Activated CD4-positive, alpha-beta memory T cell treated with anti-CD3 and anti-CD28 coated beads, Interleukin-2, amount 10 ng/mL, durations not matched to agents 7 days and 5 days (primary cell): ENCODE measurements at places on chromosomes 7 and 10. TPM values are rescaled to one million over a fixed set of nuclear protein-coding genes. Genes with fewer than 3 reads are reported as not detected.

Gene OPN1SW
- not detected for total RNA-seq

Gene ZNF503
- total RNA-seq = 0.23 TPM

Gene MOGAT3
- not detected for total RNA-seq

Gene SMURF1
- total RNA-seq = 15.9 TPM

Gene SEM1
- 40.5 TPM for total RNA-seq

Gene HGF
- not detected for total RNA-seq

Gene TET1
- 1.5 TPM for total RNA-seq

Gene SPDYE5
- total RNA-seq = not detected

Gene CDHR1
- 0.38 TPM for total RNA-seq

Gene MNX1
- total RNA-seq = 0.10 TPM

Gene HOXA4
- 0.15 TPM for total RNA-seq

Gene TRAPPC14
- 37.8 TPM for total RNA-seq

Gene ATP6V0E2
- 52.3 TPM for total RNA-seq

Gene FAM25G
- not detected for total RNA-seq

Gene SFTPA2
- not detected for total RNA-seq

Gene FGFBP3
- 2.0 TPM for total RNA-seq

Gene AZGP1
- not detected for total RNA-seq

Gene IL2RA
- total RNA-seq = 437 TPM

Gene TMEM178B
- total RNA-seq = 1.7 TPM

Gene GOLGA7B
- 11.2 TPM for total RNA-seq

Gene CYP3A4
- not detected for total RNA-seq

Gene MBL2
- total RNA-seq = not detected

Gene BTBD16
- total RNA-seq = not detected

Gene BLVRA
- total RNA-seq = 38.1 TPM

Gene EPHB6
- 5.7 TPM for total RNA-seq

Gene UNCX
- not detected for total RNA-seq

Gene NRP1
- 2.0 TPM for total RNA-seq

Gene HSPA12A
- 0.18 TPM for total RNA-seq

Gene SPOCK2
- 420 TPM for total RNA-seq

Gene AKR1C8
- total RNA-seq = 1.5 TPM

Gene UROS
- total RNA-seq = 35.9 TPM

Gene ANKRD7
- not detected for total RNA-seq

Gene KIF20B
- total RNA-seq = 83.5 TPM

Gene GPC2
- 3.8 TPM for total RNA-seq

Gene RTKN2
- total RNA-seq = 6.6 TPM

Gene FLNC
- total RNA-seq = not detected

Gene MRLN
- not detected for total RNA-seq

Gene LIPM
- not detected for total RNA-seq

Gene CCL24
- not detected for total RNA-seq

Gene RBP3
- not detected for total RNA-seq

Gene CTNNA3
- total RNA-seq = not detected

Gene SPDYE2
- total RNA-seq = not detected

Gene STK31
- not detected for total RNA-seq

Gene NPFFR1
- total RNA-seq = not detected

Gene MMRN2
- total RNA-seq = not detected

Gene GIMAP6
- 85.9 TPM for total RNA-seq

Gene CDNF
- 0.63 TPM for total RNA-seq
